ENCODE measurements at places on chromosomes 6 and 20.

DNA sequence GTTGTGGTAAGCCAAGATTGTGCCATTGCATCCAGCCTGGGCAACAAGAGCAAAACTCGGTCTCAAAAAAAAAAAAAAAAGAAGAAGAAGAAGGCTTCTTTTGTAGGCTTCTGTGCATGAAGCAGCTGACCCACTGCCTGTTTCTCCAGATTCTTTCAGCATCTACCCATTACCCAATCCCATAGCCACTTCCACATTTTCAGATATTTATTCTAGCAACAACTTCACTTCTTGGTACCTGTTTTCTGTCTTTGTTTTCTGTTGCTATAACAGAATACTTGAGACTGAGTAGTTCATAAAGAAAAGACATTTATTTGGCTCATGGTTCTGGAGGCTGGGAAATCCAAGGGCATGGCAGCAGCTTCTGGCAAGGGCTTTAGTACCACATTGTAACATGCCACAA, 95.3 kb upstream of the SGK1 start:
- DNase-seq, result no peak

GRCh38 chr6:40444811-40445210, 142.4 kb downstream of the LRFN2 start:
- DNase-seq, result no peak

DNA sequence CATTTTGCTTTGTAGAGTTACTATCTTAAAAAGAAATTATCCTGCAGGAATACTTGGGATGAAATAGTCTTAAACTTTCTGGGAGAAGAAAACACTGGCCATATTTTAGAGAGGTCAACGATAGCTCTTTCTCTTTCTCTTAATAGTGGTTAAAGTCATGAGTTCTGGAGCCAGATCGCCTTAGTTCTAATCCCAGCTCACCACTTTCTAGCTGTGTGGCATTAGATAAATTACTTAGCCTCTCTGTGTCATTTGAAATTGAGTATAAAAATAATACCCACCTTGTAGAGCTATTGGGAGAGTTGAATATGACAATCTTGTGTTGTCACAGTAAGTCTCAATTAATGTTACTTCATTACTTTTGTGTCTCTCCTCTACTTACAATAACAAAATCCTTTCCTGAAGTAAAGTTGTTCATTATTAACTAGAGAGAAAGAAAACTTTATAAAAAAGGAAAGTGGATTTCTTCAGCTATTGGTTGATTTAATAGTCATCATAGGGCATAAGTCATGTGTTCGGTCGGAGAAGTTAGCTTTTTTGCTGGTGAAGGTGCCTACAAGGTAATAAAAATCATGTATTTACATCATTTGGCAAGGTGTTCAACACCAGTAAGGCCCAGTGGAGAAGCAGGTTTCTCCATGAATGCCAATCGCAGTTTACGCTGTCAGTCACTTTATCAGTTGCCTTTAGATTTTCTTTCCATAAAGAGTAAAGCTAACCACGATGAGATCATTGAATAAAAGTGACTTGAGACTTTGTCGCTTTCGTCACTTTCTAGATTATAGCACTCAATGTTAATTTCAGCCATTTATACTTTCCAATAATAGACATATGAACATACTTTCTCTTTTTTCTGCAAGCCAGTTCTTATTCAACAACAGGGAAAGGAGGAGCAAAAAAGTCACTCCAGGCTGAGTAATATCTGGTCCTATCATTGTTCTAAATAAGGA, 2.0 kb downstream of the NEDD9 start:
- DNase-seq, result no peak

- DNase-seq, result no peak
Observed at GRCh38 chr20:23568320-23568970, at the start of gene CST9L. Gene CST9L, minus strand, starts transcription at chr20:23568484. Its CDS starts 34 bp downstream, at chr20:23568450.

GRCh38 chr6:41683523-41684310, 45.4 kb downstream of the MDFI start:
- DNase-seq, result peak; percentile 85

DNA sequence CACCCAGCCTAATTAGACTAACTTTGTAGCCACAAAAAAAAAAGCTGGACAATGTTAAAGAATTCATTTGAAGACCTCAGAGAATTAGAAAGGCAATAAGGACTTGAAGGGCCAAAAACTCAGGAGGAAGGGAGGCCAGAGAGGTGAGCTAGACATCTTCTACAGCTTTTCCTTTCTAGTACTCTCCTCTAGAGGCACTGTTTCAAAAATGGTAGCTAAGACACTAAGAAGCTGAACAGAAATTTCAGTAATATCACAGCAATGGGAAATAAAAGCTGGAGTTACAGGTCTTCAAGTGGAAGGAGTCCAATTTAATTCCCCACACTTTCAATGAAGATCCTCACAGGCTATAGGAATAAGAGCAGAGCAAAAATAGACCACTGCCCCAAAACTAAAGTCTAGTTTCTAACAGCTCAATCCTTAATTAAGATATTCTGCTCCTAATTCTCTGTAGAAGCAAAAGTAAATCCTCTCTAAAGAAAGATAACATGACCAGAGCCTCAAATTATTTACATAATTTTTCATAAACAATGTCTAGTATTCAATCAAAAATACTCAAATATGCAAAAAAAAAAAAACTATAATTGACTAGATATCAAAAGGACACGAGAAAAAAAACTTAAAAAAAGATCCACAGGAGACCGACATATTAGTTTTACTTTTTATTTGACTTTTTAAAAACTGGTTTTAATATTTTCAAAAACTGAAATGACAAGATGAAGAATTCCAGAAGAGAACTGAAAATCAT, 63.7 kb downstream of the RNGTT start:
- no peak for DNase-seq

DNA sequence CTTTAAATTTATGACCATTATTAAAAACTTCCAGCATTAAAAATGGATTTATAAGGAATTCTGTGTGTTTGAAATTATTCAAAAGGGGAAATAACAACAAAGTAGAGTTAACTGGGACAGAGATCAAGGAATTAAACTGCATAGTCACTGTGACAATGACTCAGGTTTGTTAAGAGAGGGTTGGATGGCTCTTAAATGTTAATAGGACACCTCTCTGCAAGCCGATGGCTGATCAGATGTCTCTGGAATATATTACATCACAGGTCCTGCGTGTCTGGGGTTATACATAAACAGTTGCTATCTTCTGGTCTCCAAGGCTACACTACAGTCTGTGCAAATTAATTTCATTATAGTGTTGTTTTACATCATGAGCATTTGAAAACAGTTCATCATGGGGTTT, 574.3 kb downstream of the COL12A1 start:
- no peak for DNase-seq

DNA sequence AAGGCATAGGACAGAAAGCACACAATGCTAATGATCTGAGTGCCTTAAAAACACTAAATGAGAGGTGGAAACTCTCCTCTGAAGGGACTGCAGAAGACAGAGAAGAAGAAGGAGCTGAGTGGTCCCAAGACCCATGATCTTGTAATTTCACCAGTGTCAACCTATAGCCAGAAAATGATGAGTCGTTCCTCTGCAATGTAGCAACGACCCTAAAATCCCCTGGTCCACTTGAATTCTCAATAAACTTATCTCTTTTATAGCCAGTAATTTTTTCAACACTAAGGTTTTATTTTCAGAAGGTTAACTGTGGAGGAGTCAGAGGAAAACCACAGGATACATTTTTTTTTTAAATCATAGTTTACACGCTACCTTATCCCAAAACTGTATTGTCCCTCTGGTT, 490.6 kb upstream of the MARCKS start:
- no peak for DNase-seq

GRCh38 chr6:116562614-116563013, 8.7 kb upstream of the RWDD1 start:
- DNase-seq, result no peak

DNA sequence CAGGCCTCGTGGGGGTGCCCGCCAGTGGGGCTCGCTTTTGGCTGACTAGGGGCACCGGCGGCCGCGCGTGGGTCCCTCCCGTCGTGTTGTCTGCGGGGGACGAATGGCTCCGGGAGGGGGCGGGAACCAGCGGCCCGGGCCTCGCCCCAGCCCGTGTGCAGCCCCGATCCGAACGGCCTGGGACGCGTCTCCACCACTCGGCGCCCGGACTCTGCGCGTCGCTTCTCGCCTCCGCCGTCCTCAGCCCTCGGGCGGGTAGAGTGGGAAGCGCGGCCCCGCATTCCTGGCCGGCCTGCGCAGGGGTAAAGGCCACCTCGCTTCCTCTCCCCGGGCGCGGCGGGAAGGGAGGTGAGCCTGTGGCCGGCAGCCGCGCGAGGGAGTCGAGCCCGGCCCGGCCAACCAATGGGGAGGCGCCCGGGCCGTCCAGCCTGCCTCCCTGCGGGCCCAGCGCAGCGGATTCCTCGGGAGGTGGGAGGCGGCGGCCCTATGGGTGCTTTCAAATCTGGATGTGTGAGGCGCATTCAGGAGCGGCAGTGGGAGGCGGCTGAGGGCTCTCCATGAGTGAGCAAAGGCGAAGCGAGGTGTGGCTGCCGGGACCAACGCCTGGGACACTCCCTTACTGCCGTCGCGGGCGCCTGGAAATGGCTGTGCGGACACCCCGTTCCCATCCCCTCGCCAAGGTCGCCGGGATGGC, 1.1 kb upstream of the ZBTB46 start:
- peak; percentile 90 for DNase-seq

GRCh38 chr6:117309069-117309468, 43.7 kb downstream of the VGLL2 start:
- DNase-seq, result no peak

- no peak for DNase-seq
Observed at GRCh38 chr6:129032602-129033001, 149.7 kb downstream of the LAMA2 start.

DNA sequence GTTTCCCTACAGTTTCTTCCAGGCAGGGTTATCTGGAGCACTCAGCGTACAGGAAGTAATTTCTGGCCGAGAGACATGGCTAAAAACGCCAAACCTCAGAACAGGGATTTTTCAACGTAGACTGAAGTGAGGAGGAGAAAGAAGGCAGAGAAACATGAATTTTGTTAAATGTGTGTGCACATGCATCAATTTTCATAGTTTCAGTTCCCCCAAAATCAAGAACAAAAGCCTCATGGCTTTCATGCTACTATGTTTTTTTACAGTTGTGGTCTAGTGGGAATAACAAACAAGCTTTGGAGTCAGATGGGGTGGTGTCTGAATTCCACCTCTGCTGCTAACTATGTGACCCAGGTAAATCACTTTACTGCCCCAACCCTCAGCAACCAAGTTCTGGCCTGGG, 4.9 kb downstream of the TOMM34 start:
- no peak for DNase-seq

- DNase-seq, result no peak
Observed at GRCh38 chr20:49685161-49685601, 28.5 kb downstream of the B4GALT5 start.

DNA sequence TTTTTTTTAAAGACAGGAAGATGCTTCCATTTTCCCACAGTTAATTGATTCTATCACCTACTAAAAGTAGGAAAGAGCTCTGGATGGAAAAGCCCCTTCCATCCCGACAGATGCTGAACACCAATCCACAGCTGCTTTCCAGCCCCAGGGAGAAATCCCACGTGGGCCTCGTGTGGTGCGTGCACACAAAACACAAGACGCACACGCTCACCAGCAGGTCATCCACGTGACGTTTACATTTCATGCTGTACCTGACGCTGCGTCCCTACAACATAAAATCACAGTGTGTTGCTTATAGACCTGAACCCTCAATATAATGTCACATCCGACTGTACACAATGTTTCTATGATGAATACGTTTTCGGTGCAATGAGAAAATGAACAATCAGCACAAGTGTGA, 50.2 kb upstream of the DACT2 start:
- no peak for DNase-seq

DNA sequence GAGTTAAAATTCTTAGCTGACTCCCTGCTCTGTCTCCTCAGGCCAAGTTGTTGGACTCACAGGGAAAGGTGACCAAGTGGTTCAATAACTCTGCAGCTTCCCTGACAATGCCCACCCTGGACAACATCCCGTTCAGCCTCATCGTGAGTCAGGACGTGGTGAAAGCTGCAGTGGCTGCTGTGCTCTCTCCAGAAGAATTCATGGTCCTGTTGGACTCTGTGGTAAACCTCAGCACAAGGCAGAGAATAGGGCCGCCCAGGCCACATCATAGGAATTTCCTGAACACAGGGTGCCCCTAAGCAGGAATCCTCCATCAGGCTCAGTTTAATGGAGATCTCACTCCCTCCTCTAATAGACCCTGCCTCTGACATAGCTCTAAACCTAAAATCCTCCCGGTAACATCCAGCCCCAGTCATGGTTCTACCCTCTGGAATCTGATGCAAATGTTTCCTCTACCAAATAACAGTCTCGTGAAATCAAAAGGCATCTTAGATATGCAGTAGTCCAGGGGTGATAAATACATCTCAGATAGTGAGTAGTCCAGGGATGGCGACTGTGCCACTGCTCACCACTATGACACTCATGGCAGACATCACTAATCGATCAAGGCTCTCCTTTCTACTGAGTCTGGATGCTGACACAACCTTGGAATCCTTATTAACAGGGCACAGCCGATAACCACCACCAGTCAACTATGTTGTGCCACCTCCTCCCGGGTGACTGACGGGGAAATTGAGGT, 18.3 kb downstream of the BPIFB1 start:
- DNase-seq, result no peak

DNA sequence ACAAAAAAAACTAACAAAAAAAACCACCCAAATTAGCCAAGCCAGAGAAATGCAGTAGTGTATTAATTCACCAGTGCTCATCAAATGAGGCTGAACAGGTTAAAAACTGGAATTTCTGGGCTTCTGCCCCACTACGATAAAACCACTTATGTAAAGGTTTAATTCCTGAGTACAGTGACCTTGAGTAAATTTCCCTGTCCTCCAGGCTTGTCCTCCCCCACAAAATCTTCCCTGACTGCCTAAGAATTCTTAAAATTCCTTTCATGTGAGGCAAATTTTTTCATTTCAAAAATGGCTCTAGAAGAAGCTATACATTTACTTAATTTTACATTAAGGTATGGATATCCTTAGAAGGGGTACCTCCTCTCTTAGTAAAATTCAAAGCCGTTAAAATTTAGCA, 80.1 kb upstream of the ID4 start:
- no peak for DNase-seq

DNA sequence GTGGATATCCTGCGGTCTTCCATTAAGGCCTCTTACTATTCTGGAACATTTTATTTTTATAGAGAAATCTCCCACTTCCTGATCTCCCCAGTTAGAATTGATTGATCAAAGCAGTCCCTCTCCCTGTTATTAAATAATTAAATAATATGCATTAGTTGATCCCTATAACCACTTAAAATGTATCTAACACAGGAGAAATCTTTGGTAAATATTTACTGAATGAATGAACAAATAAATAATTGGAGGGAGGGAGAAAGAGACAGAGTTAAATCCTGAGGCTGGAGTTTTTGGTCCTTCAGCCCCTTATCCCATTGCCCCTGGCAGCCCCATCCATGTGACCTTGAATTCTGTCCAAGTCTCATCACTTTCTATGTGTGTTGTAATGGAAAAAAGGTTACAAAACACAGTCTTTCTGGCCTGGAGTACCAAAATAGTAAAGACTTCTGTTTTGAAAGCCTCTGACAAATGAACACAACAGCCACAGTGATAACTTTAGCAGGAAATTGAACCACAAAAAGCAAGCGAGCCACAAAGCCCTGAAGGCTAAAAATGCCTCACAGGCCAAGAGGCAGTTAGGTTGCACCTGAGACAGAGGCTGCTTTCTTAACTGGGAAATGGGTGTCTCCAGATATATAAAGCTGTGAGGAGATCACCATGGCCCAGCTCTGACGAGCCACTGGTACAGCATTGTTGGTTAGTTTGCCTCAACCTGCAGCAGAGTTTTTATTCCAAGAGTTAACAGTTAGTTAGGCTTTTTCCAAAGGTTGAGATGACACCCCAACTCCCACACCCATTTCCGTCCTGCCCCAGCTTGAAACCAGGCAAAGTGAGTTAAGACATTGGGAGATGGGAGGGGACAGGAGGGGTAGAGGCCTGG, 11.3 kb downstream of the NT5E start:
- DNase-seq, result no peak

GRCh38 chr6:82283771-82284410, 36.3 kb upstream of the IBTK start:
- DNase-seq, result no peak

Measured in HuH-7.5 (cell line).